ENCODE measurements at places on chromosomes 4 and X.
A peak's percentile ranks its signal among the peaks of the same experiment; 100 is the strongest.

DNA sequence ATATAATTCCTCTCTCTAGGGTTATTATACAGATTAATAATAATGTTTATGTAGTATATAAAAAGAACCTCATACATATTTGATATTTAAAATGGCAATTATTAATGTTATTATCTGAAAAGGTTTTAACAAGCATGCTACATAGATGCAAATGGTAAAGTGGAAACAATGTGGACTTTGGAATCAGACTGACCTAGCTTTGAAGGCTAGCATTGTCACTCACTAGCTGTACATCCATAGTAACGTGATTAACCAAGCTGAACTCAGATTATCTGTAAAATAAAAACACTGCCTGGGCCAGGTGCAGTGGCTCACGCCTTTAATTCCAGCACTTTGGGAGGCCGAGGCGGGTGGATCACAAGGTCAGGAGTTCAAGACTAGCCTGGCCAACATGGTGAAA is 233.7 kb upstream of the SPRY1 start:
- no peaks in the 10 kb centered on the region for H3K27me3 ChIP-seq
- H3K27ac ChIP-seq = no peak overlapping the region
- no peak for DNase-seq
- no peak overlapping the region for H3K4me3 ChIP-seq
- no peaks in the 10 kb centered on the region for H3K36me3 ChIP-seq
- H3K4me1 ChIP-seq = peaks cover 1% of the 10 kb centered on the region

- no peak overlapping the region for H3K27ac ChIP-seq
- no peaks in the 10 kb centered on the region for H3K27me3 ChIP-seq
Observed at GRCh38 chr4:144499777-144500176, 146.2 kb upstream of the HHIP start.

DNA sequence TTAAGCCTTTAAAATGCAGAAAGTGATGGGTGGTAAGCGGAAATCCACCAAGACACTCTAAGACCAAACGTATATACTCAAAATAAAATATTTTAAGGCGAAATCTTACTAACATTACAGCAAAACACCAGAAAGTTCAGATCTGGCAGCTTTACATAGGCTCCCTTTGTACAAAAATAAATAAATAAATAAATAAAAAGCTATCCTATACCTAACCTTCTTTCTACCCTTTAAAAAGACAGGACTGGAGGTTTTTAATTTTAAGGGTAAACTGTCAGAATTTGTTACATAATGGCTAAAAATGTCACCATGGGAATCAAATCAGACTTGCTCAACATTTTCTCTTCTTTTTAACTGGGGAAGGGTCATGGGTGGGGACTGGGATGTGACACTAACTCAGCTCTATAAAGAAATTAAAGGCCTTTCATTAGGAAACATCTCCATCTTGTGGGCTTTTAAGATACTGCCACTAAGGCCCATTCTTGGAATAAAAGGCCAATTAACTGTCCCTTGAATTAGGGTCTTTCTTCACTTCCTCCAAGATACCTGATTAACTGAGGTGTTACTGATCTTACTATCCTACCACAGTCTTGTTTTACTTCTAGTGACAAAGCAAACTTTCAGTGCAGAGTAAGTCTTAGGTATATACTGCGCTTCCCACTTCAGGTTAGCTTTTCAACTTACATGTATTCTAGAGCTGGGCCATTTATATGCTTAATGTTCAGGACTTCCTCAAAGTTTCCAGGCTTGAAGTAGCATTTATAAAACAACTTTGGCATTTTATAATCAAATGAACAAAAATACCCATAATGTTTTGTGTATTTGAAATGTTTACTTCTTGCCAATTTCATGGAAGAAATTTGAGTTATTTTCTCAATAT is 13.3 kb downstream of the HNRNPD start:
- H3K4me3 ChIP-seq = peak overlapping the region; percentile 38
- no peaks in the 10 kb centered on the region for H3K27me3 ChIP-seq
- peak; percentile 24 for DNase-seq
- H3K4me1 ChIP-seq = peaks cover 80% of the 10 kb centered on the region
- peak overlapping the region; percentile 29 for H3K27ac ChIP-seq

DNA sequence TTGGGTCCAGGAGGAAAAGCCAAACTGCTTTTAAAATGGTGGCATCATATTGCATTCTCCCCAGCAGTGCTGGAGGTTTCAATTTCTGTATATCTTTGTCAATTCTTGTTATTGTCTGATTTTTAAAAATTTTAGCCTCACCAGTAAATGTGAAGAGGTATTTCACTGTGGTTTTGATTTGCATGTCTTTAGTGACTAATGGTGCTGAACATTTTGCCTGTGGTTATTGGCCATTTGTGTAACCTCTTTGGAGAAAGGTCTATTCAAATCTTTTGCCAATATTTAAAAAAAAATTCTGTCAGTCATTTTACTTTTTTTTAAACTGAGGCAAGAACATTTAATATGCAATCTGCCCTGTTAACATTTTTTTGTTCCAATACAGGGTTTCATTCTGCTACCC is 322.1 kb downstream of the TLL1 start:
- H3K36me3 ChIP-seq = no peaks in the 10 kb centered on the region
- H3K4me1 ChIP-seq = no peaks in the 10 kb centered on the region
- no peaks in the 10 kb centered on the region for H3K27me3 ChIP-seq
- no peak for DNase-seq
- no peak overlapping the region for H3K27ac ChIP-seq

GRCh38 chr4:78667764-78668163 is 108.4 kb upstream of the BMP2K start:
- H3K27me3 ChIP-seq = peaks cover 22% of the 10 kb centered on the region
- DNase-seq = no peak
- H3K4me1 ChIP-seq = no peaks in the 10 kb centered on the region
- H3K36me3 ChIP-seq = no peaks in the 10 kb centered on the region

GRCh38 chr4:58566260-58566659 is 1456.1 kb upstream of the IGFBP7 start:
- H3K27ac ChIP-seq = no peak overlapping the region
- no peak overlapping the region for H3K4me3 ChIP-seq
- no peaks in the 10 kb centered on the region for H3K4me1 ChIP-seq

DNA sequence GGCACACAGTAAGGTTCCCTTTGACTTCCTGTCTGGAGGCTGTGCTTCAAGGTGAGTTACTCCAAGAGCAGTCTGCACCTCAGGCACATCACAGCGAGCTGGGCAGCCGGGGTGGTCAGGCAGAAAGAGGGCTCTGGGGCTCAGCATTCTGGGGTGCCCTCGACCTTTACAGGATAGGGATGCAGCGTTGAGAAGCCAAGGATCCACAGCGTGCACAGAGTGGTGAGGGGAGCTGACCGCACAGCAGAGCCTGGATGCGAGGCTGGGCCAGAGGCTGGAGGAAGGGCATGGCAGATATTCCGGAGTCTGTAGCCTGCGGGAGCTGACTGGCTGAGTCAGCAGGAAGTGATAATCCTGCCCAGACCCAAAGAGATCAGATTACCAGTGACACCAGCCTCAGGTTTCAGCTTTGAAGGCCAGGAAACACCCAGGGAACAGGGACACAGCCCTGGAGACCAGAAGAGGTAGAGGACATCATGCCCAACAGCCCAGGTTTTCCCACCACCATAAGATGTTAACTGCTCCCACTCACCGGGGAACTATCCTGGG is 38.4 kb upstream of the PDLIM3 start:
- H3K4me1 ChIP-seq = no peaks in the 10 kb centered on the region
- H3K27me3 ChIP-seq = peaks cover 55% of the 10 kb centered on the region
- DNase-seq = no peak
- H3K27ac ChIP-seq = no peak overlapping the region
- H3K36me3 ChIP-seq = no peaks in the 10 kb centered on the region
